ENCODE measurements at places on chromosomes 13 and 19. TPM values are rescaled to one million over a fixed set of nuclear protein-coding genes. Genes with fewer than 3 reads are reported as not detected.

FAM216B gene
- not detected for polyA plus RNA-seq

GRCh38 chr13:113855931-113856715 lies 7.8 kb downstream of the GAS6 start:
- no peak for DNase-seq

DNA sequence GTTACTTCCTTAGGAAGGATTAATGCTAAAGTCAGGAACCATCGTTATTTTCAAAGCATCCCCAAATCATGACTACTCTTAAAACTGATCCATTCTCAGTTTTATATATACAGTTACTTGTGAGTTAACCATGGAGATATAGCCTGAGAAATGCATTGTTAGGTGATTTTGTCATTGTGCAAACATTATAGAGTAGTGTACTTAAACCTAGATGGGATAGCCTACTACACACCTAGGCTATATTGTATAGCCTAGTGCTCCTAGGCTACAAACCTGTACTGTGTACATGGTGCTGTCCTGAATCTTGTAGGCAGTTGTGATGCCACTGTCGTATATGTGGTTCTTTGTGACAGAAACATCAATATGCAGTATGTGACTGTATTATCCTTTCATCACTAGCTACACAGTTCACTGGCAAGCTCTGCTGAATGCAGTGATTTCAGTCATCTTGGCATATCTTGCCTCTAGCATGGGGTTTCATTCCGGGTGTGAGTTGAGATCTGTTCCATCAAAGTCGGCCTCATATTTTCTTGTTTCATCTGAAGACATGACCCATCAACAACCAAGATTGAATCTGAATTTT lies 45.3 kb downstream of the CDK8 start:
- DNase-seq: no peak

ZNF208 gene
- 3.0 TPM for polyA plus RNA-seq

ZNF737 gene
- 39.2 TPM for polyA plus RNA-seq

DNA sequence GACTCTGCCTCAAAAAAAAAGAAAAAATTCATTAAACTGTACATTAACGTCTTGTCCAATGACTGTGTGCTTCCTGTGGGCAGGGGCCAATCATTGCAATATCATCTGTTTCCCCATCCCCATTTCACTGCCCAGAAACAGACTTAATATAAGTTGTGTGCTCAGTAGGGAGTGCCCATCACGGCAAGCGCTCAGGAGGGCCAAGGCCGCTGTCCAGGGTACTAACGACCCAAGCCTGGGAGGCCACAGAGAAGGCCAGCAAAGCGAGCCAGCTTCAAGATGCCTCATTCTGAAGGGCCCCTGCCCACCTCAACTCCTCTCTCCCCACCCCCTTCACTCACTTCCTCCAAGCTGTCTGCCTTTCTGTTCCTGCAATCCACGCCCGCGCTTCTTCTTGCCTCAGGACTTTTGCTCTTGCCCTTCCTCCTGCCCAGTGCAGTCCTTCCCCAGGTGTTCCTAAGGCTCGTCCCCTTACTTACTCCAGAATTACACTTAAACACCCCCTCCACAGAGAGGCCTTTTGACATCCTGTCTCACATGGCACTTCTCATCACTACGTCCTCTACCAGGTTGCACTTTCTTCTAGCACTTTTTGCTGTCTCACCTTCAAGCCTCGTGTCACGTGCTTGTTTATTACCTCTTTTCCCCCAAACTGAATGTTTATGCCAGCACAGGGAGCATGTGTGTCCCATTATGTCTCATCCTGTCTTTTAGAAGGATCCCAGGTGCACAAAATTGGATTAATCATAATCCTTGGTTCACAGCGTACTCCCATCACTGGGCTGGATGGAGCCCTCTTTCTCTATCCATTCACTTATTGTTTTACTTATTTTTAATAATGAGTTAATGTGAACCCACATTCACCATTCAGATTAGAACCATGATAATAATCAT lies 11.3 kb upstream of the POU2F2 start:
- DNase-seq: no peak

ADGRE3 gene
- not detected for polyA plus RNA-seq

RANBP3 gene
- polyA plus RNA-seq: 65.6 TPM

DNA sequence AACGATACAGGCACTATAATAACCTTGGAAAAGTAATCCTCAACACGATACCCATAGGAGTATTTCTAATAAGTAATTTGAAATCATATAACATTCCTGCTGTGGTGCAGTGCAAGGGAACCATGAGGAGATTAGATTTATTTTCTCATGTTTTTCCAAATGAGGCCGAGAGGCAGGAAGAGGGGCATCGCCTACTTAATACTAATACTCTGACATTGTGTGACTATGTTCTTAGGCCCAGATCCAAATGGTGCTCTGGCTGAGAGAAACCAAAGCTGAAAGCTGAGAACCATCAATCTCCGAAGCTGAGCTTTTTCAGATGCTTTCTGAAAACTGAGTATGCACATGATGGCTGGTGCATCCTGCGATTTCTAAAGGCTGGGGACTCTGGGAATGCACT lies 248.0 kb upstream of the MAB21L1 start:
- no peak for DNase-seq

GRCh38 chr19:7267792-7268704 lies 26.2 kb downstream of the INSR start:
- DNase-seq: no peak

CGB5 gene
- 0.18 TPM for polyA plus RNA-seq

- no peak for DNase-seq
Observed at GRCh38 chr19:37964109-37964508, 57.1 kb downstream of the SIPA1L3 start.

STXBP2 gene
- 46.7 TPM for polyA plus RNA-seq

GPR18 gene
- polyA plus RNA-seq: 0.11 TPM

GRCh38 chr13:41579168-41579567 lies 121.8 kb downstream of the RGCC start:
- no peak for DNase-seq

APOC4 gene
- not detected for polyA plus RNA-seq

C5AR1 gene
- polyA plus RNA-seq: 8.0 TPM

- DNase-seq: no peak
Observed at GRCh38 chr19:42185277-42185676, 32.2 kb downstream of the DEDD2 start.

SPRED3 gene
- 1.2 TPM for polyA plus RNA-seq

LAIR1 gene
- polyA plus RNA-seq: 10.6 TPM

ADAMTSL5 gene
- 0.87 TPM for polyA plus RNA-seq

MCEMP1 gene
- 0.21 TPM for polyA plus RNA-seq

ZNF331 gene
- 31.1 TPM for polyA plus RNA-seq

RAB3A gene
- 4.6 TPM for polyA plus RNA-seq

GRCh38 chr13:45120967-45121831 lies 889 bp downstream of the GTF2F2 start:
- no peak for DNase-seq

DNA sequence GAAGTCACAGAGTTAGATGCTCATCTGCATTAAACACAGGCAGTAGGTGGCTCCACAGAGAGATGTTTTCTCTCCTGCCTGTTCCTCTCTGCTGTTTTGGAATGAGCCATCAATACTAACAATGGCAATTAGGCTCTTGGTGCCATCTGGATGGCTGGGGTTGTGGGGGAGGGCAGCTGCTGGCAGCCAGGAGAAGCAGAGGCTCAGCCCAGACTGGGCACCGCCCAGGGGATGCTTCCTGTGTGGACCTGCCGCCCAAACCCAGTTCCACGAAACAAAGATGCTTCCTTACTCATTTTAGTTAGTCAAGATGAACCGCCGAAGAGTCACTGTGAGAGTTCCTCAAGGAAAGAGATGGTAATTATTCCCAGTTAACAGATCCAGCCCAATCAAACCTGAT lies 50.8 kb upstream of the PCDH8 start:
- DNase-seq: no peak

GRCh38 chr19:1497578-1498235 lies 6.7 kb downstream of the REEP6 start:
- DNase-seq: no peak

GRCh38 chr19:56112313-56112709 lies 8.8 kb downstream of the ZNF787 start:
- DNase-seq: no peak

KLK3 gene
- 0.88 TPM for polyA plus RNA-seq

GRCh38 chr13:100790405-100790804 lies 115.8 kb upstream of the TMTC4 start:
- DNase-seq: no peak

DNA sequence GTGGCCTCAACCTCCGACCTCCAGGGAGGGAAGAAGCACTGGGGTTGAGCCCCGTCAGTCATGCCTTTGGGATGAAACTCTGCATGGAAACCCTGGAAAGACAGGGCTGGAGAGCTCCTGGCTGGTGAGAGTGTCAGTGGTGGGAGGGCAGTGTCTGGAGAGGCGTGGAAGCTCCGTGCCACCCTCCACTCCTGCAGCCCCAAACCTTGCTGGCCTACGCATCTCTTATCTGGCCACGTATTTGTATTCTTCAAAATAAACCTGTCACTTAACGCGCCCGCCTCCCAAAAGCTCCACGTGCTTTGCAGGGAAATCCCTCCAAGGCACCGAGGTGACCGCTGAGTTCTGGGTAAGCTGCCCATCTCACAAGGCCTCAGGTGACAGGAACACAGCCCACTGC lies 84.3 kb downstream of the TEX29 start:
- no peak for DNase-seq

CEACAM7 gene
- not detected for polyA plus RNA-seq

- DNase-seq: peak; percentile 72
Observed at GRCh38 chr19:50728084-50728737, 5.0 kb downstream of the CLEC11A start.

NOVA2 gene
- polyA plus RNA-seq: 4.8 TPM

DNA sequence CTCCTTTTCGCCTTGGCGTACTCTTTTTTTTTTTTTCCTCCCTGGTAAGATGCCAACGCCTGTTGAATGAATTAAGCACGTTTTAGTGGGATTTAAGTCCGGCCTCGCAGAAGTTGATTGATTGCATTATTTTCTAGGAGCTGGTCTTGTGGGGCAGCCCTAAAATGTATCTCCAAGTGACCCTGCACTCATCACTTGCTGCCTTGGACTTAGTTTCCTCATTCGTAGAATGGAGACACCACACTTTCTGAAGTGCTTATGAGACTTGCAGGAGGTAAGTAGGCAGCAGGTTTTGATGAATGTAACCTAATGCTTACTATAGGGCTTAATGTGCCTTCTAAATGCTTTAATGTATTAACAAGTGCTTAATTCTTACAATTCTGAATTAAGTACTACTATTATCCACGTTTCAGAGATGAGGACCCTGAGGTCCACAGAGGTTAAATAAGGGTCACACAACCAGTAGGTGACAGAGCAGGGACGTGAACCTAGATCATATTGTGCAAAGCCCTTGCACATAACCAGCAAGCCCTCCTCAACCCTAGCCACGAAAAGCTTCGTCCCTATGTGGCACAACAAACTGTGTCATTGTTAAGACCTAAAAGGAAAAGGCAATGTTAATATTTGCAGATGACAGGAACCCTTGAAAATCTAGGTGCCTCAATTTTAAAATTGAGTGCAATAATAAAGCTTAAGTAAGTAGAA lies 514 bp upstream of the ARGLU1 start:
- no peak for DNase-seq

DNA sequence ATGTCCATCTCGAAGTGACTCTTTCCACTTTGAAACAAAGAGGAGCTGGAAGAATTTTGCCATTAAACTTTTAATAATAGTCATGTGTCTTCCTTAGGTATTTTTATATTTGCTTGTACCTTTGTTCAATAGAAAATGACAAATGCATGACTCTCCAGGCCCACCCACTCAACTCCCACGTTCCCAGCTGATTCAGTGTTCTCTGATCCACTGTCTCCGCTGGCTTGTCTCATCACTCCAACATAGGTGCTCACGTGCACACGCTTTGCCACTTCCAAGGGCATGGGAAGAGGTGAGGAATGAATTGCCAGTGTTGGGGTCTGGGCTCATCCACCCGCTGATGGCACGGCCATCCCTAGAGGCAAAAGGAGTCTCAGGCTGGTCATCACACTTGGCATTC lies 24.5 kb downstream of the RASL11A start:
- no peak for DNase-seq

DNA sequence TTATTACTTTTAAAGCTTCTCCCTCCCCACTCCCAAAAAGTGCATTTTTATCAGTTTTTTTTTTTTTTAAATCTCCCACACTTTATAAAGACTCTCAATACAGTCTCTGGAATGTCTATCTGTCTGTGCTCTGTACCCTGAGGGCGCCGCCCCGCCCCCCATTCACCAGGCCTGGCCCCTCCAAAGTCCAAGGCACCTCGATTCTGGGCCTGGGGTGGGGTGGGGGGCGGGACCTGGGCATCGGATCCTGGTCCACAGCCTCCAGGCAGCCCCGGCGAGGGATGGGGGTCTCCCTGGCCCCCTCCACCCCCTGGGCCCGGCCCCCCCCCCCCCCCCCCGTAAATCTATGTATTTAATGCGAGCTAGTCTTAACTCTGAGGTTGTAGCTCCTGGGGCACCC lies 23.3 kb downstream of the ZBTB7A start:
- no peak for DNase-seq

LIG4 gene
- polyA plus RNA-seq: 16.9 TPM

- DNase-seq: no peak
Observed at GRCh38 chr19:11265785-11266236, 3.5 kb upstream of the DOCK6 start.

- DNase-seq: no peak
Observed at GRCh38 chr19:14818588-14818987, 16.4 kb downstream of the OR7A5 start.

DNA sequence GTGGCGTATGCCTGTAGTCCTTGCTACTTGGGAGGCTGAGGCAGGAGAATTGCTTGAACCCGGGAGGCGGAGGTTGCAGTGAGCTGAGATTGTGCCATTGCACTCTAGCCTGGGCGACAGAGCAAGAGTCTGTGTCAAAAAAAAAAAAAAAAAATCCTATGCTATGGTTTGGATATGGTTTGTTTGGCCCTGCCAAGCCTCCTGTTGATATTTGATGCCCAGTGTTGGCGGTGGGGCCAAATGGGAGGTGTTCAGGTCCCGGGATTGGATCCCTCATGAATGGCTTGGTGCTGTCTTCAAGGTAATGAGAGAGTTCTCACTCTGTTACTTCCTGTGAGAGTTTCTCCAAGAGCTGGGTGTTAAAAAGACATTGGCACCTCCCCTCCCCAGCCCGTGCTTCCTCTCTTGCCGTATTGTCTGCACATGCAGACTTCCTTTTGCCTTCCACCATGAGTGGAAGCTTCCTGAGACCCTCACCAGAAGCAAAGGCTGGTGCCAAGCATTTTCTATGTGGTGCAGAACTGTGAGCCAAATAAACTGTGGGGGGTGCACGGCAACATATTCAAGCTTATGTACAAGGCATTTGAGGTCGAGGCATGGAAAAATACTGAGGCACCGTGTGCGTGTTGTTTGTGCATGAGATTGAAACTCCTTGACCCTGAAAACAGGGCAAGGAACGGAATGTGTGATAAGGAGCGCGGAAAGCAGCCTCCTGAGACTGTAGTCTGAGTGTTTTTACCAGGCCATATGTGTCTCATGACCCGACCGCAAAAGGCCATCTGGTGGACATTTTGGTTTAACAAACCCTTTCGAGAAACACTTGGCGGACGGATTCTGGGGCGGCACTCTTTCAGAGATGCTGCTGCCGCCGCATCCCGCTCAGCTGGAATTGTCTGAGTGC lies 7.3 kb downstream of the SIGLEC9 start:
- DNase-seq: no peak
